ENCODE measurements at places on chromosomes 2 and 18.
A peak's percentile ranks its signal among the peaks of the same experiment; 100 is the strongest.

- no peak overlapping the region for H3K4me3 ChIP-seq
- H3K36me3 ChIP-seq, result no peaks in the 10 kb centered on the region
- peaks cover 22% of the 10 kb centered on the region for H3K4me1 ChIP-seq
- peak overlapping the region; percentile 39 for H3K27ac ChIP-seq
- no peaks in the 10 kb centered on the region for H3K27me3 ChIP-seq
Measured at GRCh38 chr2:105887256-105887655, 142.5 kb downstream of the NCK2 start.

GRCh38 chr2:195049372-195050031, 607.5 kb upstream of the SLC39A10 start:
- no peak overlapping the region for H3K27ac ChIP-seq
- no peaks in the 10 kb centered on the region for H3K27me3 ChIP-seq
- H3K4me1 ChIP-seq, result no peaks in the 10 kb centered on the region
- no peaks in the 10 kb centered on the region for H3K36me3 ChIP-seq

GRCh38 chr2:176652300-176653182, 383.3 kb downstream of the MTX2 start:
- H3K36me3 ChIP-seq, result no peaks in the 10 kb centered on the region
- no peaks in the 10 kb centered on the region for H3K4me1 ChIP-seq
- DNase-seq, result no peak
- H3K27me3 ChIP-seq, result peaks cover 4% of the 10 kb centered on the region
- H3K4me3 ChIP-seq, result no peak overlapping the region

DNA sequence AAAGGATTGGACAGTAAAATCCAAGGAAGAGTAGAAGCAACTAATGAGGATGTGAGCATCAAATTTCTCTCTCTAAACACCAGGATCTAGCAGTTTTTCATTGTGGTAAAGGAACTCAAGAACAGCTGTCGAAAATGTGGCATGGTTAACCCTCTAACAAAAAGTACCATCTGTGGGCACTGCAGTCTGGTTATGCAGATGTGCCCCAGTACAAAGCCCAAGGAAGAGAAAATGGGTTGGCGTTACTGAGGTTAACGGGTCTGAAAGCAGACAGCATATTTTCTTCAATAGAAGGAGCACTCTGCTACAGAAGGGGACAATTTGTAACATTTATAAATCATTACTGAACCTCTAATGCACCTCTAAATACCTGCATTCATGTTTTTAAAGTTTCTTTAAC, 253.0 kb upstream of the HNRNPA3 start:
- no peaks in the 10 kb centered on the region for H3K27me3 ChIP-seq
- H3K36me3 ChIP-seq, result no peaks in the 10 kb centered on the region
- no peak for DNase-seq
- H3K4me3 ChIP-seq, result no peak overlapping the region

DNA sequence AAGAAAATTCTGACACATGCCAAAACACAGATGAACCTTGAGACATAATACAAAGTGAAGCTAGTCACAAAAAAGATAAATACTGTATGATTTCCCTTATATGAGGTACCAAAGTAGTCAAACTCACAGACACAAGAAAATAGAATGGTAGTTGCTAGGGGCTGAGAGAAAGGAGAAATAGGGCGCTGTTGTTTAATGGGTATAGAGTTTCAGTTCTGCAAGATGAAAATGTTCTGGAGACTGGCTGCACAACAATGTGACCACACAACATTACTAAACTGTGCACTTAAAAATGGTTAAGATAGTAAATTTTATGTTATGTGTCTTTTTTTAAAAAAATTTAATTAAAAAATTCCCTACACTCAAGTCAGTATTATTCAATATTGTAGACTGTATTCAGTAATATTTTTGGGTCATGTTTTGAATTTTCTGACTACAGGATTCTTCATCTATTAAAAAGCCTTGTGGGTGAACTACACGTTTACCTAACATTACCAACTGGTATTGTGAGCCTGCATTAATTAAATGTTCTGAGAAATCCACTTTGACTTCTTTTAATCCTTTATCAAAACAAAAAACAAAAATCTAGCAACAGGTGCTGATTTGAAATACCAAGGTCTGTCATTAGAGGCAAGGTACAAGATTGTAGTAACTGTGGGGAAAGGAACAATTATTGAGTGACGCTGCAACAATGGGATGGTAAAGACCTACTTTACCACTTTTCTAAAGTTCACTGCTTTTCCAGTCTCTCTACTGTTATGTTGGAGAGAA, 140.8 kb upstream of the ZFP36L2 start:
- no peak for DNase-seq
- H3K36me3 ChIP-seq, result no peaks in the 10 kb centered on the region
- peaks cover 5% of the 10 kb centered on the region for H3K4me1 ChIP-seq
- H3K27me3 ChIP-seq, result no peaks in the 10 kb centered on the region

GRCh38 chr18:13562494-13563029, 163.8 kb downstream of the FAM210A start:
- H3K27me3 ChIP-seq, result no peaks in the 10 kb centered on the region
- H3K4me1 ChIP-seq, result peaks cover 3% of the 10 kb centered on the region
- H3K27ac ChIP-seq, result no peak overlapping the region
- H3K36me3 ChIP-seq, result no peaks in the 10 kb centered on the region
- H3K4me3 ChIP-seq, result no peak overlapping the region

GRCh38 chr2:86352137-86352726, 14.8 kb upstream of the REEP1 start:
- H3K4me1 ChIP-seq, result peaks cover 7% of the 10 kb centered on the region
- no peaks in the 10 kb centered on the region for H3K36me3 ChIP-seq
- no peaks in the 10 kb centered on the region for H3K27me3 ChIP-seq
- DNase-seq, result peak; percentile 62

GRCh38 chr18:75132931-75133525, 75.9 kb downstream of the PTGR3 start:
- no peaks in the 10 kb centered on the region for H3K4me1 ChIP-seq
- DNase-seq, result no peak
- H3K27me3 ChIP-seq, result no peaks in the 10 kb centered on the region
- H3K4me3 ChIP-seq, result no peak overlapping the region

- no peak overlapping the region for H3K27ac ChIP-seq
- no peak overlapping the region for H3K4me3 ChIP-seq
- no peaks in the 10 kb centered on the region for H3K4me1 ChIP-seq
Measured at GRCh38 chr2:8779795-8780671, 57.4 kb downstream of the KIDINS220 start.

GRCh38 chr2:15810477-15811150, 129.7 kb upstream of the MYCN start:
- H3K27me3 ChIP-seq, result no peaks in the 10 kb centered on the region
- no peak overlapping the region for H3K4me3 ChIP-seq
- H3K27ac ChIP-seq, result no peak overlapping the region
- no peaks in the 10 kb centered on the region for H3K4me1 ChIP-seq

Measured in pancreas (tissue), 10 donors.